SHP77 (cell line): ENCODE measurements at places on chromosomes 16 and 17.

- no peak for DNase-seq
These were observed 73.0 kb downstream of the HS3ST2 start for GRCh38 chr16:22886927-22887326.

DNA sequence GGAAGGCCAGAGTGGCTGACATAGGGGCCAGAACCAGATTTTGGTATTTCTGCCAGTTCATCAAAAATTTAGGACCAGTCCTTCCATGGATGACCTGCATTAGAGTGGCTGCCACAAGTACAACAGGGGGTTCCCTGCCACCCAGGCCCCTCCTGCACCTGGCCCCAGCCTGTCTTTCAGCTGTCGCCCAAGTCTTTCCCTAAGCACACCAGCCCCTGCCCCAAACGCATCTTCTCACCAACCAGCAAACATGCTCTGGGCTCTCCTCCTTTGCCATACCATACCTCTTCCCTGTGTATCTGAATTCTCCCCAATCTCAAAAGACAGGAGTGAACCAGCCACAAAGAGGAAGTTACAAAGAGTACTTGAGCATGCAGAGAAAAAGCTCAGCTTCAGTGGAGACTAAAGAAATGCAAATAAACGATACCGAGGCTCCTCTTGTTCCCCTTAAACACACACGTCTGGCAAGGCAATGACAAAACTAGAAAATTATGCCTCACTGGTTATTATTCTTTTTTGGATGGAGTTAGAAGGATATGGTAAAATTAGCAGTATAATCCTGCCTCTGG is 130.6 kb downstream of the DYNLRB2 start:
- no peak for DNase-seq

DNA sequence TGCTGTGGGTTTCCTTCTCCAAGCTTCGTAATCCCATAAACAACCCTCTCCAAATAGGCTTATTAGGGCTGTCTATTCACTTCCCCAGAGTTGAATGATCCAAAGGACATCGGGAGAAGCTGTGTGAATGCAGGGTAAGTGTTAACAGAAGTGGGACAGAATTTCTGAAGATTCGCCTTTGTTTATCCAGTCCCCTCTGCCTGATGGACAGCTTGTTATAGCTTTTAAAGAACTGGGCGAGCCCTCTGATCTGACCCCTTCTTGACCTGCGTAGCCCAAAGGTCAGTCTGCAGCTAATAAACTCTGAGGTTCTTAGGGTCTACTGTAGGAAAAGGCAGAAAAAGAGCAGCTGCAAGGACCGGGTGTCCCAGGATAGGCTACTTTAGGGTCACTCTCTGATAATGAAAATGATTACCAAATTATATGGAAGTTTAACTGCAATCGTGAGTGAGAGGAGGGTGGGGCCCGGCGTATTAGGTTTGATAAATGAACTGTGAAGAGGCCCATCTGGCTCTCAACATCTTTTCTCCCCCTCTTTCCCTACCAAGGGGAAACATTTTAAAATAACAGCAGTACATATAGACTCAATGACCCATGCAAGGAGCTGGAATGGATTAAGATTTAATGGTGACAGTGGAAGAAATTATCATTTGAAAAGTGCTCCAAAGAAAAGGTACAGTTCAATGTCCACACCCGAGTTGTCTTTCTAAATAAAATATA is 233.4 kb downstream of the FTO start:
- no peak for DNase-seq

DNA sequence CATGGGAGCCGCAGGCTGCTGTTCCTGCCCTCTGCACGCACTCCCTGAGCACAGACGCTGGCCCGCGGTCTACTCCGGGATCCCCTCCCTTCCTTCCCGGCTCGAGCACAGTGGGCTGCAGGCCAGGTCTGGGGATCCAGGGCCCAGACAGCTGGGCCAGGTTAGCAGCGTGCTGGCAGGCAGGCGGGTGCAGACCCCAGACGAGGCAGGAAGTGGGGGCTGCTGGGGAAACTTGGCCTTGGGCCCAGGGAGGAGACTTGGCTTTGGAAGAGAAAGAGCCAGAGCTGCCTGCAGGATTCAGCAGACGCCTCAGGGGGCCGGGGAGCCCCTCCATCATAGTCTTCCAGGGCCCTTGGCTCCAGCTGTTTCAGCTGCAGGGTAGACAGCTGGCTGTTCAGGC is 30.2 kb upstream of the ABCC3 start:
- DNase-seq = peak; percentile 29

GRCh38 chr17:34153991-34154390 is 101.1 kb upstream of the CCL2 start:
- DNase-seq = no peak
